ENCODE measurements at places on chromosomes 4 and X. TPM values are rescaled to one million over a fixed set of nuclear protein-coding genes. Genes with fewer than 3 reads are reported as not detected.

Gene RAB40A
- total RNA-seq, result 0.94 TPM

Gene SLC25A31
- 0.16 TPM for total RNA-seq

GRCh38 chr4:149102765-149103164, 660.6 kb upstream of the NR3C2 start:
- DNase-seq, result no peak

- no peak for DNase-seq
Measured at GRCh38 chr4:151803246-151803645, 42.4 kb upstream of the GATB start.

GRCh38 chrX:41932885-41933284, 9.5 kb upstream of the CASK start:
- DNase-seq, result no peak

- DNase-seq, result peak; percentile 18
Measured at GRCh38 chr4:177596035-177596434, 153.8 kb upstream of the AGA start.

DNA sequence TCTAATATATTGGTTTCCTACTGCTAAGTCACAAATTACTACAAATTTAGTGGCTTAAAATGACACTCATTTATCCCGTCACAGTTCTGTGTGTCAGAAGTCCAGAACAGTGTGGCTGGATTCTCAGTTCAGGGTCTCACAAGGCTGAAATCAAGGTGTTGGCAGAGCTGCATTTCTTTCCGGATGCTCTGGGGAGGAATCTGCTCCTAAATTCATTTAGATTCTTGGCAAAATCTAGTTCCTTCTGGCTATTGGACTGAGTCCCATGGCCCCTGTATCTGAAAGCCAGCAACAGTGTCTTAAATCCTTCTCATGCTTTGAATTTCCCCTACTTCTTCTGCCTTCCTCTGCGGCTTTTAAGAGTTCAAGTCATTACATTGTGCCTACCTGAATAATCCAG, 103.1 kb upstream of the BMP3 start:
- no peak for DNase-seq
